Karpas-422 (cell line): ENCODE measurements at places on chromosomes 12 and 14.

GRCh38 chr14:102516531-102517391, 7.2 kb upstream of the ANKRD9 start:
- peak; percentile 75 for DNase-seq
- H3K27me3 ChIP-seq, result no peaks in the 10 kb centered on the region
- no peak overlapping the region for H3K27ac ChIP-seq
- H3K4me3 ChIP-seq, result no peak overlapping the region
- no peaks in the 10 kb centered on the region for H3K36me3 ChIP-seq

GRCh38 chr12:24902511-24903328, 46.2 kb downstream of the BCAT1 start:
- H3K27ac ChIP-seq, result no peak overlapping the region
- no peak overlapping the region for H3K4me3 ChIP-seq
- H3K4me1 ChIP-seq, result peaks cover 22% of the 10 kb centered on the region
- H3K27me3 ChIP-seq, result no peaks in the 10 kb centered on the region

GRCh38 chr14:88989911-88990310, 165.5 kb downstream of the TTC8 start:
- no peaks in the 10 kb centered on the region for H3K36me3 ChIP-seq
- no peak for DNase-seq
- no peaks in the 10 kb centered on the region for H3K4me1 ChIP-seq
- H3K27me3 ChIP-seq, result 0 out of 2 replicates have a peak, but pooled peaks cover 7% of the 10 kb centered on the region

DNA sequence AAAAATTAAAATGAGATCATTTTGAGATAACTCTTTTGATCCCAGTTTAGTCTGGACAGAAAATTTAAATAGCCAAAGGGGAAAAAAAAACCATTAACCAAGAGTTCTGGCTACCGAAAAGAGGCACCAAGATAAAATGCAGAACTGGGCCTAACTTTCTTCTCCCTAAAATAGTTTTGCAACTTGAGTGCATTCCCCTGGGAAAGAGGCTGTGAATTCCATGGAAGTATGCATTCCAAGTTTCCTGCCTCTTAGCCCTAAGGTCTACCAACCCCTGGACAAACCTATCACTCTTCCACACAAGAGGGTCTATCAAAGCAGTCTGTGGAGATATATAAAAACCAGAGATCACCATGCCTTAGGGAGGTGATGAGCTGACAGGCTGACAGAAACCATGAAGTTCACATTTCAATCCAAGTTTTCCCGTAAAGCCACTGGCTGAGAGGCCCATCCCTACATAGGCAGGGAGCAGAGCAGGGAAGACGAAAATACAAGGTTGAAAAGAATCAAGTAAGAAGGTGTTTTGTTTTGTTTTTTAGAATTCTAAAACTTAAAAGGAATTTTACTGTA, 33.8 kb downstream of the DCP1B start:
- H3K4me3 ChIP-seq, result no peak overlapping the region
- no peak for DNase-seq
- 0 out of 2 replicates have a peak, but pooled peaks cover 4% of the 10 kb centered on the region for H3K36me3 ChIP-seq
- no peak overlapping the region for H3K27ac ChIP-seq

DNA sequence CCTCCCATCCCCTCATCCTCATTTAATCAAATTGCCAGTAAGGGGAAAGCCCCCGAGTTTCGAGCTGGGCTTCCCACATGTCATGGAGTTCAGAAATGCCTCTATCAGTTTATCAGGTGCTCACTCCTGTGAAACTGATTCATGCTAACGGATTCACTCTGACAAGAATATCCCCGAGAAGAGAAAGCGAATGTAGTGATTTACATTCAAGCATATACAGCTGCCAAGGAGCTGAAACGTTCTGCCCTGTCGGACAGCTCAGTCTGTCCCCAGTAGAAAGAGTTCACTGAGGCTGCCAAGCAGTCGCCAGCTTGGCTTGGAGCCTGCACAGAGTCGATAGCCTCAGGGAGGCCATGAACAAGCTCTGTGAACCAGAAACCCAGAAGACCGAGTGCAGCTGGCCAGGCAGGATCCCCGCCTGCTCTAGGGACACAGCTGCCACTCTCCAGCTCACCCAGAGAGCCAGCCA, 88.4 kb downstream of the TMCC3 start:
- peak overlapping the region; percentile 27; the same call in 1 of the 2 replicates for H3K4me3 ChIP-seq
- H3K27ac ChIP-seq, result peak overlapping the region; percentile 4; the same call in 1 of the 2 replicates
- H3K27me3 ChIP-seq, result no peaks in the 10 kb centered on the region

DNA sequence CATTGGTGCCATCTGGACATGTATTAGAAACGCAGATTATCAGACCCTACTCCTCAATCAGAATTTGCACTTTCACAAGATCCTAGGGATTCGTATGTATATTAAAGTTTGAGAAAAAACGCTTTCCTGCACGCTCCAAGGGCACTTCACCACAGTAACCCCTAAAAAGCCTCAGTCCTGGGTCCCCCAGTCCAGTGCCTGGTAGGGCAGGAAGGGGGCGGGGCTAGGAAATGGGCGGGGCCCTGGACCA, 369 bp downstream of the DEPDC4 start:
- H3K27me3 ChIP-seq, result no peaks in the 10 kb centered on the region
- H3K4me3 ChIP-seq, result peak overlapping the region; percentile 97
- H3K27ac ChIP-seq, result peak overlapping the region; percentile 18; the same call in 1 of the 2 replicates
- no peaks in the 10 kb centered on the region for H3K36me3 ChIP-seq
- peaks cover 33% of the 10 kb centered on the region for H3K4me1 ChIP-seq
- DNase-seq, result peak; percentile 95

- H3K4me1 ChIP-seq, result no peaks in the 10 kb centered on the region
- DNase-seq, result no peak
- no peak overlapping the region for H3K27ac ChIP-seq
- H3K4me3 ChIP-seq, result no peak overlapping the region
- no peaks in the 10 kb centered on the region for H3K27me3 ChIP-seq
Observed at GRCh38 chr12:132946246-132946820, 9.8 kb downstream of the ZNF605 start.

- H3K4me3 ChIP-seq, result no peak overlapping the region
- H3K27me3 ChIP-seq, result no peaks in the 10 kb centered on the region
- H3K36me3 ChIP-seq, result no peaks in the 10 kb centered on the region
Observed at GRCh38 chr14:37122919-37123639, 49.3 kb downstream of the SLC25A21 start.

DNA sequence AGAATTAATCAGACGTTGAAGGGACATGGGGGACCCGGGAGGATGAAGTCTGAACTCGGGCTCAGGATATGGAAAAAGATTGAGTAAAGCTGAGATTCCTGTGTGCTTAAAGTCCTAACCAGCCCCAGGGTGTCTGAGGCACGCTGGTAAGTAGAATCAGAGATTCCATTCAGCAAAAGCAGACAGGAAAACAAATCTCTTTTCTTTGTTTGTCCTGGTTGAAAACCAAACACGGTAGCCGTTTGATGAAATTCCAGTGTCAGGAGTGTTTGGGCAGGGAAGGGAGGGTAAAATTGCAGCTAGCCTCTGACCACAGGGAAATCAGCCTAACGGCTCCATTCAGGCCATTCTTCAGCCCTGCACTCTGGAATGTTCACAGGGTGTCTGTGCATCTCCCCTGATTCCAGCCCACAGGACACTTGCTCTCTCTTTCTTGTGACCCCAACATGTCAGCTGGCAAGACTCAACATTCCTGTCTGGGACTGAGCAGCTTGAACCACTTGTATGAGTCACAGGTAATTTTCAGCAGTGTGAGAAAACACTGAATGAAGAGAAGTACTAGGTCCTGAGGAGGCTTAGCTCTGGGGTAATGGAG, 31.0 kb downstream of the NINJ2 start:
- H3K27me3 ChIP-seq, result no peaks in the 10 kb centered on the region
- no peak for DNase-seq
- no peaks in the 10 kb centered on the region for H3K36me3 ChIP-seq

GRCh38 chr12:46908236-46908935, 82.6 kb upstream of the SLC38A4 start:
- no peak overlapping the region for H3K4me3 ChIP-seq
- no peak for DNase-seq
- H3K27ac ChIP-seq, result no peak overlapping the region
- no peaks in the 10 kb centered on the region for H3K27me3 ChIP-seq

GRCh38 chr14:103501041-103501870, 21.4 kb downstream of the CKB start:
- peaks cover 3% of the 10 kb centered on the region; the same call in 1 of the 2 replicates for H3K4me1 ChIP-seq
- peaks cover 52% of the 10 kb centered on the region for H3K36me3 ChIP-seq
- H3K27me3 ChIP-seq, result no peaks in the 10 kb centered on the region
- no peak overlapping the region for H3K4me3 ChIP-seq
- no peak overlapping the region for H3K27ac ChIP-seq

DNA sequence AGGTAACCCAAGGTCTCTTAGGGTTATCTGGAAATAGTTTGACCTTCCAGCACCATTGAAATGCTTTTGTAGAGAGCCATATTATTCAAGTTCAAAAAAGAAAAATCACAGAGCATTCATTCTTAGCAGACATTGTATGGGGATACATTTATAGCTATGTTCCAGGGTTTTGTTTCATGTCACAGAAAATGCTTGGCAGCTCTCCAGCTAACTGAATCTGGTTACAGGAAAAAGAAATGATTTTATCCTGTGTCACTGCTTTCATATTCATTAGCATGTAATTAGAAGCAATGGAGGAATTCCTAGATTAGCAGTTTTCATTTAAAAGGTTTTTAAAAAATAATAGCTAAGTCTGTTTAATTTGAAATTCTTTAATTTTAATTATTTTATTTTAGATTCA, 78.9 kb downstream of the SNAPC1 start:
- H3K4me1 ChIP-seq, result peaks cover 14% of the 10 kb centered on the region
- no peaks in the 10 kb centered on the region for H3K36me3 ChIP-seq
- no peak overlapping the region for H3K27ac ChIP-seq
- DNase-seq, result no peak
- H3K4me3 ChIP-seq, result no peak overlapping the region
- H3K27me3 ChIP-seq, result no peaks in the 10 kb centered on the region

- peaks cover 58% of the 10 kb centered on the region for H3K36me3 ChIP-seq
- DNase-seq, result no peak
- H3K27ac ChIP-seq, result peak overlapping the region; percentile 5; the same call in 1 of the 2 replicates
Observed at GRCh38 chr14:81187832-81188522, 32.8 kb downstream of the GTF2A1 start.

DNA sequence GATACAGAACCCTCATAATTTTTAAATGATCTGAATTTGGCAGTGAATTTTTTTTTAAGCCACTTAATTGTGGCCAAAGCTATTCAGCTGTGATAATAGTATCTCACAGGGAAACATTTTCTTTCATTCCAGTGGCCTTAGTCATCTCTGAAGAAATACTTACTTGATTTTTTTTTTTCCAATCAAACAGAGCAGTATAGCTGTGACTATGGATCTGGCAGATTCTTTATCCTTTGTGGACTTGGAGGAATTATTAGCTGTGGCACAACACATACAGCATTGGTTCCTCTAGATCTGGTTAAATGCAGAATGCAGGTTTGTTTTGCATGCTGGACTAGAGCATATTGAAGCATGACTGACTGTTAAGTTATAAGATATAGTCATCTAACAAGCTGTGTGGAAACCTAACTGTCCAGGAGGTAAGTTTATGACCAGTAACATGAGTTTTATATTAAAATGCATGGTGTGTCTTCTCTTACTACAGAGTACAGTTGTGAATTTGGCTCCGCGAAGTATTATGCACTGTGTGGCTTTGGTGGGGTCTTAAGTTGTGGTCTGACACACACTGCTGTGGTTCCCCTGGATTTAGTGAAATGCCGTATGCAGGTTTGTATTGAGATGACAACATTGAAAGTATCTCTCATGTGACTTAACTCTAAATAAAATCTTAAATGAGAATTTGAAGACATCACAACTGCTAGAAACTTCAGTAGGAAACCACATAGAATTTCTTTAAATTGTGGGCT, 1.9 kb downstream of the SLC25A3 start:
- peak overlapping the region; percentile 86 for H3K27ac ChIP-seq
- H3K4me1 ChIP-seq, result peaks cover 20% of the 10 kb centered on the region
- H3K4me3 ChIP-seq, result peak overlapping the region; percentile 99
- peak; percentile 51 for DNase-seq
- no peaks in the 10 kb centered on the region for H3K27me3 ChIP-seq

GRCh38 chr14:61651355-61651754, 44.0 kb upstream of the HIF1A start:
- no peak overlapping the region for H3K4me3 ChIP-seq
- H3K27me3 ChIP-seq, result no peaks in the 10 kb centered on the region
- peaks cover 45% of the 10 kb centered on the region for H3K4me1 ChIP-seq
- peak overlapping the region; percentile 35 for H3K27ac ChIP-seq

- H3K27me3 ChIP-seq, result no peaks in the 10 kb centered on the region
- no peaks in the 10 kb centered on the region for H3K36me3 ChIP-seq
- H3K4me1 ChIP-seq, result no peaks in the 10 kb centered on the region
- no peak overlapping the region for H3K4me3 ChIP-seq
- no peak for DNase-seq
Observed at GRCh38 chr12:2982361-2982760, 23.2 kb downstream of the TEAD4 start.

- H3K4me3 ChIP-seq, result no peak overlapping the region
- DNase-seq, result no peak
- H3K4me1 ChIP-seq, result peaks cover 19% of the 10 kb centered on the region
- no peaks in the 10 kb centered on the region for H3K36me3 ChIP-seq
Observed at GRCh38 chr12:67712011-67712410, 63.5 kb downstream of the DYRK2 start.

DNA sequence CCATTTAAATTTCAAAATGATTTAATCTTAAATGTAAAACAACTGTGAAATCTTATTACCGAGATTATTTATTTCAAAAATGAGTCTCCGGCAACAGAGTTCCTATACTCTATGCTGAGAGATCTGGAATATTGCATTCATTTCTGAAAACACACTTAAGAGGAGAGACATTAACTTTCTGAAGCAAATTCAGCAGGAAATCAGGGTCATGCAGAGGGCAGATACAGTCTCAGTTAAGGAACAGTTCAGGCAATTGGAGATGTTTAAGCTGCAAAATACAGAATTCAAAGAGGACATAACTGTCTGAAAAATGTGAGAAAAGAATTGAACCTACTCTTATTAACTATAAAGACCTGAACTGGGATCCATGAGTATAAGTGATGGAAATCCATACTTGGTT, 320.7 kb downstream of the PAWR start:
- DNase-seq, result no peak
- H3K36me3 ChIP-seq, result no peaks in the 10 kb centered on the region
- H3K4me1 ChIP-seq, result no peaks in the 10 kb centered on the region
- no peak overlapping the region for H3K27ac ChIP-seq
- H3K4me3 ChIP-seq, result no peak overlapping the region
- H3K27me3 ChIP-seq, result no peaks in the 10 kb centered on the region

DNA sequence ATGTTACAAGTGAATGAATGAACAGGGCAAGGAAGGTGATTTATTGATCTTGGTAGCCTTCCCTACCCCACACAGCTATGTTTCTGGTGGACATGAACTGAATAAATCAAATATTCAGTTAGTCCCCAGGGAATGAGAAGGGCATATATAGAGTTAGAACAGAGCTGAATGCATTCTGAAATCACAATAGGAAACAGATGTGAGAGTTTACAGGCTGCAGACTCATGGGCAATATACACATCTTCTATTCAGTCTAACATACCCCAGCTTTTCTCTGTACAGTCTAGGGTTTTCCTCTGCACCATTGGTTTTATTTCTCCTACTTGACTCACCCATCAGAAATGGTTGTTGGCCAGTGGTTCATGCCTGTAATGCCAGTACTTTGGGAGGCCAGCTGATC, 7.3 kb upstream of the STX2 start:
- no peak overlapping the region for H3K4me3 ChIP-seq
- DNase-seq, result no peak
- H3K27ac ChIP-seq, result no peak overlapping the region
- H3K27me3 ChIP-seq, result no peaks in the 10 kb centered on the region
- no peaks in the 10 kb centered on the region for H3K36me3 ChIP-seq

GRCh38 chr12:10652192-10652591, 21.7 kb downstream of the STYK1 start:
- H3K27ac ChIP-seq, result no peak overlapping the region
- H3K4me1 ChIP-seq, result no peaks in the 10 kb centered on the region
- H3K4me3 ChIP-seq, result no peak overlapping the region
- DNase-seq, result no peak

- H3K27ac ChIP-seq, result no peak overlapping the region
- no peaks in the 10 kb centered on the region for H3K27me3 ChIP-seq
- H3K4me3 ChIP-seq, result no peak overlapping the region
- no peaks in the 10 kb centered on the region for H3K36me3 ChIP-seq
- H3K4me1 ChIP-seq, result no peaks in the 10 kb centered on the region
- no peak for DNase-seq
Observed at GRCh38 chr12:95557625-95558024, 6.3 kb upstream of the USP44 start.
